ENCODE measurements at places on chromosomes 4 and X.

GRCh38 chr4:31390849-31391248, 670.7 kb downstream of the PCDH7 start:
- DNase-seq, result no peak

DNA sequence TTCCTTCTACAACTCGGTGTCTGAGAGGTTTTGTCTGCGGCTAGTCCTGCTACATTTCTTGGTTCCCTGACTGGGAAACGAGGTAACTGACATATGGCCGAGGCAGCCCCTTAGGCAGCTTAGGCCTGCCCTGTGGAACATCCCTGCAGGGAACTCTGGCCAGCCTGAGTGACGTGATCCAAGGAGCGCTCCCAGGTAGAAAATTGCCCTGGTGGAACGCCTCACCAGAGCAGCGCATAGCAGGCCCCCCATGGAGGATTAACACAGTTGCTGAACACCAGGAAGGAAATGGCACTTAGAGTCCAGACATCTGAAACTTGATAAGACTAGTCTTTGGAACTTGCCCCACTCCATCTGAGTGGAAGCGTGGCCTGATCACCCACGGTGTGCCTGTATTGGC, 837.4 kb upstream of the NDST4 start:
- no peak for DNase-seq

- DNase-seq, result no peak
These were observed 8.0 kb upstream of the GUCY1A1 start for GRCh38 chr4:155658681-155659064.

GRCh38 chr4:120841580-120841979, 80.9 kb downstream of the PRDM5 start:
- DNase-seq, result no peak

GRCh38 chr4:138192113-138192512, 50.0 kb downstream of the SLC7A11 start:
- DNase-seq, result no peak

- DNase-seq, result no peak
These were observed 4.8 kb downstream of the AVPR2 start for GRCh38 chrX:153909024-153909979.

DNA sequence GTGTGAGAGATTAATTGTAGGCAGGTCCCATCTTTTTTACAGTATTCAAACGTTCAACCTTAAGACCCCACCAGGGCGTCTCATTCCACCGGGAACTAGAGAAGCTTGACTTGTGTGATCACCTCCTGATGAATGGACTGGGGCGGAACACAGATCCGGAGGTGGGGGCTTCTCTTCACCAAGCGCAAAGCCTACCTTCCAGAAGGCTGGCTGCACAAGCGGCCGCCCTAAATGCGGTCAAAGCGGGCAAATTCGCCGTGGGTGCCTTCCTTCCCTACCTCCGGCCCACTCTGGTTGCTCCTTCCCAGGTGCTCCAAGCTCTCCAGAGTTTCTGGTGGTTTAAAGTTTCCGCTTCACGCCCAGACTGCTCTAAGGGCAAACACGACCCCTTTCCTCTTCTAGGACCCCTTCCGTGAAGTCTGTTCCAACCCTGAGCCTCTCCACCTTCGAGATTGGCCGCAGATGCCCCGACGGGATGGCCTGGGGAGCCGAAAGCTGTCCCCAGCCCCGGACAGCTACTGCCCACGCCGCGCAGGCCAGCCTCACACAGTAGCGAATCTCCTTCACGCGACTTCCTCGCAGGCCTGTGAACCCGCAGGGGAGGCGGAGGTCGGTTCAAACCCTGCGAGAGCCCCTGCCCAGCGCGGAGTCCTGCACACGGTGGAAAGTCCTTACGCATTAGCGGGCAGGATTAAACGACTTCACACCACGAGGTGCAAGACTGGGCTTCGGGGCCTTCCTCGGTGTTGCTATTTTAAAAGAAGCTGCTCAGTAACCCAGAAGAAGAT, 1.6 kb upstream of the WWC2 start:
- DNase-seq, result no peak

DNA sequence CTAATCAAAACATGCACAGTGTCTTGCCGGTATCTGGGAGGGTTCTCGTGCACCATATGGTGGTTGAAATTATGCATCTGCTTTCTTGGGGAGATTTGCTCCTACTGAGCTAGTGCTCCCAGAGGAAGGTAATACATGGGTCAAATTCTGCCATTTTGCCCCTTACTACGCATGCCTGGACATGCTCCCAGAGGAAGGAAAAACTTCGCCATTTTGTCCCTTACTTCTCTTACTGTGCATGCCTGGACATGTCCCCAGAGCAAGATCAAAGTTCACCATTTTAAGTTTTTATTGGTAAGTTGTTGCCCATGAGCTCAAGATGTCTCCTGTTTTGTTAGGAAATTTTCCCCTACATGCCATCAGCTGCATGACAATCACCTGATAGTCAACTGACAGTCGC, 252.1 kb upstream of the KLHL4 start:
- DNase-seq, result no peak

DNA sequence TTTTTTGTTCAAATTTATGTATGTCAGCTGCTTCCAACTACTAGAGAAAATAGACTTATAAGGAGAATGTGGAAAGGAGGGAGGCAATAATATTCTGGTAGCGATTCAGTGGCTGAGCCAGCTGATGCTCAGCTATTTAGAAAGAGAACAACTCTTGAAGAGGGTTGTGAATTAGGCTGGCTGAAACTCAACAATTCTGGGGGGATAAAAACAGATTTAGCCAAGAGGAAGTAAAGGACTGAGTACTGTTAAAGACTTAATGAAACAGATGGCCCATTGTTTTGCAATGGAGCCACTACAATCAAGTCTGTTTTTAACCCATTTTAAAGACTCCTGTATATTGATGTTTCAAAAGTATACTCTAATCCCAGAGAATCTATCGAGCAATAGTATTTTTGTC, 1058.9 kb downstream of the C4orf33 start:
- no peak for DNase-seq

DNA sequence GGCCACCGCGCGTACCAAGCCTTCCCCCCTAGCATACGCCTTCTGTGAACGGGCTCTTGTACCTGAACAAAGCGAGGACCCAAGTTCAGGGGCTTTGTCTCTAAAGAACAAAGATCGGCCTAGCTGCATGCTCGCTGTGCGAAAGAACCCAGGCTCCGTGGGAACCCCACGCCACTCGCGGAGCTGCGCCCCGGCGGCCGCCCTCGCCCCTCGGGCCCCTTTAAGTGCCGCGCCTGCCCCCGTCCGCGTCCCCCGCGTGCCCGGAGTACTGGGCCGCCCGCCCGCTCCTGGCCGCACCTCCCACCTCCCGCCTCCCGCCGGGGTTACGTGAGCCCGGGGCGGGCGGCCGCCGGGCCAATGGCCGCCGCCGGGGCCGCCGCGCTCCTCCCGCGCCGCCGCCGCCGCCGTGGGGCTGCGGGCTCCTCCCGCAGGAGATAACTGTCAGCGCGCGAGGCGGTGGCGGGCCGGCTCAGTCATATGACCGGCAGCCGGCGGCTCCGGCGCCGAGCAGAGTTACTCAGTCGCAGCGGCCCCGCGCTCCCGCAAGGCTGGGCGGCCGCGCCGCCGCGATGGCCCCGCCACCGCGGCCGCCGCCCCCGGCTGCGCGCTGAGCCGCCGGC, at the start of gene FNIP2:
FNIP2 (plus strand) TSS at position 472 of the 620 bp plus-strand sequence. CDS start 187 bp downstream, outside the sequence.
- DNase-seq, result peak; percentile 5

- no peak for DNase-seq
These were observed 61.5 kb upstream of the SLC4A4 start for GRCh38 chr4:71277353-71277752.

- no peak for DNase-seq
These were observed 134.4 kb upstream of the CPEB2 start for GRCh38 chr4:14867847-14868246.

DNA sequence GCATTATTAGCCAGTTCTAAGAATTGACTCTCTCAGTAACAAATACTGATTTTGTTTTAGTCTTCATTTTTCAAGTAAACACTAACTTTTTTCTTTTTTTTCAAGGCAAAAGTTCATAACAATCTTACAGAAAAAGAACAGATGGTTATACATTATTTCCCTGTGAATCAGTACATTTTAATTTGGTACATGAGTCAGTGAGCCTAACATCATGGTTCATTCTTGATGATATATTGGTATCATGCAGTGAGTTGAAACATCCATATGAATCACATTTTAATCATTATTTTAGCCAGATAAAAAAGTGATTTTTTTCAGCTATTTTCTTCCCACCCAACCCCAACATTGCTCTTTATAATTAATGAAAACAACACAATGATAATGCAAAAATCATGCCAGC, 184.3 kb upstream of the TACR3 start:
- DNase-seq, result no peak

DNA sequence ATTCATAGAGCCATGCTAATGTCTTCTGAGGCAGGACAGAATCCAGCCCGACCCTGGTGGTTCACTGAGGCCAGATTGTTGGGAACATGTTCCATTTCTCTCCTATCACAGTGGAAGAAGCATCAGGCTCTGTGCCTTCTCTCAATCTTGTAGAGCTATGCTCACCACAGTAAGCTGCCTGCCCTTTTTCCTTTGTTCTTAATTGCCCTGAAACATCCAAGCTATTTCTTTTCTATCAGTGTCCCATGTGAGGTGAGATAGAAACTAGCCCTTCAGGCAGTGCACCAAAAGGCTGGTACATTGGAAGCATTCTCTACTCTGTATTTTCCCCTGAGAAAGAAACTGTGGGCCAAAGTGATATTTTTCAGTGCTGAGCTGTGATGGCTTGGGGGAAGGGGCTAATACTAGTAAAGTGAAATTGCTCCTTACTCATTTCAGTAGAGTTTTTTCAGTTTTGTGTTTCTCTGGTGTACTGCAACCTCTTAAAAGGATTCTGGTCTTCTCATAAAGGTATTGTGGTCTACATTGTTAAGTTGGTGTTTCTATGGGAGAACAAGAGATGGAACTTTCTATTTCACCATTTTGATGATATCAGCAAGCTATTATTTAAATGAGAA, 611.2 kb downstream of the RPA4 start:
- DNase-seq, result no peak

DNA sequence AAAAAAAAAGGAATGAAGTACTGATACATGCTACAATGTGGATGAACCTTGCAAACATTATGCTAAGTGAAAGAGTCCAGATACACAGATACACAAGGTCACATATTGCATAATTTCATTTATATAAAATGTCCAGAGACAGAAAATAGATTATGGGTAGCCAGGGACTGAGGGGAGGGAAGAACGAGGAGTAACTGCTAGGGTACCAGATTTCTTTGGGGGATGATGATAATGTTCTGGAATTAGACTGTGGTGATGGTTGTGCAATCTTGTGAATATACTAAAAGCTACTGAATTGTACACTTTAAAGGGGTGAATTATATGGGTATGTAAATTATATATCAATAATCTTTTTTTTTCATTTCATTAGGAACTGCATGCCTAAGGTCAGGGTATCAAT, 20.8 kb upstream of the AP1AR start:
- DNase-seq, result no peak

DNA sequence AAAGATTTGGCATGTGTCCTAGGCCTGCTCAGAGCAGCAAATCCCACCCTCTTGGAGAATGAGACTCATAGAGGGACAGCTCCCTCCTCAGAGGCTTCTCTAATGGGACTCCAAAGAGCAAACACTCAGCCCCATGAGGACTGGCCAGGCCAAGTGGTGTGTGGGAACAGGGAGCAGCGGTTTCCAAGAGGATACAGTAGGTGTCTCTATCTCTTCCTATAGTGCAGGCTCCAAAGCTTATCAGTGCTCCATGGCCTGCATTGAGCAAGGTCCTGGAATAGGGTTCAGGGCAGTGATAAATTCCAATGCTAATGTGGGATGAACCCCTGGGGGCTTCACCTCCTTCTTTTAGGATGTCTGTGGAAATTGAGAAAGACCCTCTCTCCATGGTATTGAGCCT, 15.7 kb upstream of the MAGEA10 start:
- no peak for DNase-seq

- DNase-seq, result no peak
These were observed 332.1 kb downstream of the ASMT start for GRCh38 chrX:1946974-1947373.

- DNase-seq, result no peak
These were observed 431 bp downstream of the C4orf50 start for GRCh38 chr4:6017800-6018199.

- DNase-seq, result no peak
These were observed 937 bp downstream of the HELQ start for GRCh38 chr4:83454686-83455085.

- DNase-seq, result no peak
These were observed 7.6 kb downstream of the SORCS2 start for GRCh38 chr4:7199771-7200441.

- DNase-seq, result no peak
These were observed 285.4 kb downstream of the OPHN1 start for GRCh38 chrX:68147848-68148247.

DNA sequence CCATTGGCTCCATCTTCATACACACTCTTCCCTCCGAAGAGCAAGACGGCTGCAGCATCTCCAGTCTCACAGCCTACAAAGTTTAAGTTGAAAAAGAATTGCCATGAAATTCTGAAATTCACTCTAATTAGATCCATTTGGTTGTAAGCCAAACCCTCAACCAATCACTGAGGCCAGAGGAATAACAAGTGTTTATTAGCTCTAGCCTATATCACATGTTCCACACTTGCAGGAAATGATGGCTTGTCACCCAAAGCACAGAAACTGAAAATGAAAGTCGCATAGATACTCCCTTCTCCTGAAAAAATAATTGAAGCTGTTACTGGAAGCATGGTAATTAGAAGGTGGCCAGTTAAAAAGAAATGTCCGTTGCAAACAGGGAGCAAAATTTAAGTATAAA, 1071.8 kb downstream of the CCSER1 start:
- no peak for DNase-seq

GRCh38 chrX:109862433-109862832, 129.4 kb upstream of the ACSL4 start:
- no peak for DNase-seq

DNA sequence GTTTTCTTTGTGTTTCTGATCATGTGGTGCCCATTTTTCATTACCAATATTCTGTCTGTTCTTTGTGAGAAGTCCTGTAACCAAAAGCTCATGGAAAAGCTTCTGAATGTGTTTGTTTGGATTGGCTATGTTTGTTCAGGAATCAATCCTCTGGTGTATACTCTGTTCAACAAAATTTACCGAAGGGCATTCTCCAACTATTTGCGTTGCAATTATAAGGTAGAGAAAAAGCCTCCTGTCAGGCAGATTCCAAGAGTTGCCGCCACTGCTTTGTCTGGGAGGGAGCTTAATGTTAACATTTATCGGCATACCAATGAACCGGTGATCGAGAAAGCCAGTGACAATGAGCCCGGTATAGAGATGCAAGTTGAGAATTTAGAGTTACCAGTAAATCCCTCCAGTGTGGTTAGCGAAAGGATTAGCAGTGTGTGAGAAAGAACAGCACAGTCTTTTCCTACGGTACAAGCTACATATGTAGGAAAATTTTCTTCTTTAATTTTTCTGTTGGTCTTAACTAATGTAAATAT, 110.4 kb downstream of the IL13RA2 start:
- DNase-seq, result no peak

DNA sequence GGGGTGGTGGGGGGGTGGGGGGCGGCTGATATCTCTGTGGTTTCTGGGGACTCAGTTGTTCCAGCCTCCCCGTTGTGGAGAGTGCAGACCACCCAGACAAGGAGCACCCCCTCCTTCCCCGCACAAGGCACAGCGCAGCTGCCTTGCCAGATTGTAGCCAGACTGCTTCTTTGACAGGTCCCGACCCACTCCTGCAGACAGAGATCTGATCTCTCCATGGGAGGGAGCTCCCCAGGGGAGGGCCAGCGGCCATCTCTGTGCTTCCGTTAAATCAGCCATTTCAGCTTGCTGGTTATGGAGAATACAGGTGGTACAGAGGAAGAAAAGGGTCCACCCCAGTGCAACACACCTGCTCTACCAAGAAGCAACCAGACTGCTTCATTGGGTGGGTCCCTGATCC, 80.8 kb downstream of the FGF16 start:
- no peak for DNase-seq

- DNase-seq, result no peak
These were observed 22.8 kb downstream of the NELFA start for GRCh38 chr4:1985780-1986577.
